ENCODE measurements at places on chromosomes 2 and 18.

DNA sequence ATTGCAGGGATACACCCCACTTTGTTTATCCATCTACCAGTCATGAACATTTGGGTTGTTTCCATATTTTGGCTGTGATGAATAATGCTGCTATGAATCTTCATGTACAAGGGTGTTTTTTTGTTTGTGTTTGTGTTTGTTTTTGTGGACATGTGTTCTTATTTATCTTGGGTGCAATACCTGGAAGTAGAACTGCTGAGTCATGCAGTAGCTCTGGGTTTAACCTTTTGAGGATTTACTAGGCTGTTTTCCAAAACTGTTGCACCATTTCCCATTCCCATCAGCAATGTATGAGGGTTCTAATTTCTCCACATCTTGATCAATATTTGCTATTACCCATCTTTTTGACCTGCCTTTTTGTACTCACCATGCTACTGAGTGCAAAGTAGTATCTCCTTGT, 140.0 kb upstream of the CYP1B1 start:
- no peak for DNase-seq

DNA sequence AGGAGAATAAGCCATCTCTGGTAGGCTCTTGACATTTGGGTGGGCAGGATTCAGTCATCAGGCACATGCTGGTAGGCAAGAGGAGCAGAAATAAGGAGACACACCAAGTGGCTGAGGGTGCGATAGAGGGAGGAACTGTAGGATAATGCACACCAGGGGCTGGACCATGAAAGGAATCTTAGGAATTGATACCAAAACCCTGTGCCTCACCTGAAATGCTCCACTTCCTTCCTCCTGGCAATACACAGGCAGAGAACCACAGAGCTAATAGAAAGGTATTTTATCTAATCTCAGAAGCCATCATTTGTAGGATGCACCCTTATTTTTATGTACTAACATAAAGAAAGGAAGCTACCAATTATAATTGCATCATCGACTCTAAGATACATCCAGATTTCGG, 4.4 kb upstream of the CYP1B1 start:
- DNase-seq, result no peak

- no peak for DNase-seq
Measured at GRCh38 chr2:33777786-33778185, 178.7 kb upstream of the FAM98A start.

DNA sequence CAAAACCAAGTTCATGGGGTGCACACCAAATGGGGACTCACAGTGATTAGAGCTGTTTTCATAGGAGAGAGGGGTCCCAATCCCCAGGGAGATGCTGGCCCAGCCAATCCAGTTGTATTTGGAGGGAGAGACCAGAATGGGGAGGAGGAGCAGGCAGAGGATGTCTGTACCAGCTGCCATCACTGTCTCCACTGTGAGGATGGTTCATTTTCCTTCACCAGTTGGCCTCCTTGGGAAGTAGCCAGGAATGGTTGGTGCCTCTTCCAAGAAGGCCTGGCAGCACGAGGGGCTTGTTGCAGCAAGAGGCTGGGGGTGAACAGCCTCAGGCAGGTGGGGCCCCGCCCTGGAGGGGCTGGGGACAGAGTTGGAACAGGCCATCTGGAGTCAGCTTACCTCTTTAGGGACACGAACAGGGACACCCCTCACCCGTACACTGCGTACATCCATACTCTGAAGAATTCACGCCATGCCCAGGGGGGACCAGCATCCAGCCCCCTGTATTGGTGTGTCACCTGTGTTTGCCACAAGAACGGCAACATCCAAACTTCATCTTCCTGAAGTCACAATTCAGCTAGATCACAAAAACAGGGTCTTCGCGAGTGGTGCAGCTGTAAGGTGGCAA, 161.7 kb upstream of the ZNF236 start:
- DNase-seq, result no peak

DNA sequence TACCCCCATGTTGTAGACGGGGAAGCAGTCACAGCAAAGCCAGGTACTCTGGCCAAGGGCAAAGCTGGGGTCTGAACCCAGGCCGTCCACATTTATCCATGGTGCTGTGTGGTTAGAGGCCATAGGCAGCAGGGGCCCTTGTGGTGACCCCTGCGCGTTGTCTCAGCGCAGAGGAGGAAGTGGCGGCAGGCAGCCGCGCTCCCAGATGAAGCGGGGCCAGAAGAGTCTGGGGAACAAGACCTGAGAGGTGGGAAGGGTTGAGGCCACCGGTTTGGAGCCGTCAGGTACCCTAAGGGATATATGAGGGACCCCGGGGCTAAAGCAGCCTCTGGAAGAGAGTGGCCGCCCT, 770 bp downstream of the ZNF396 start:
- DNase-seq, result peak; percentile 74

GRCh38 chr2:45765007-45765727, 113.7 kb downstream of the PRKCE start:
- DNase-seq, result peak; percentile 75

GRCh38 chr2:150787353-150788093, 300.1 kb upstream of the RND3 start:
- no peak for DNase-seq

GRCh38 chr18:48197819-48198218, 211.4 kb downstream of the ZBTB7C start:
- DNase-seq, result no peak

GRCh38 chr2:168466834-168467565, 10.9 kb downstream of the CERS6 start:
- DNase-seq, result peak; percentile 44

DNA sequence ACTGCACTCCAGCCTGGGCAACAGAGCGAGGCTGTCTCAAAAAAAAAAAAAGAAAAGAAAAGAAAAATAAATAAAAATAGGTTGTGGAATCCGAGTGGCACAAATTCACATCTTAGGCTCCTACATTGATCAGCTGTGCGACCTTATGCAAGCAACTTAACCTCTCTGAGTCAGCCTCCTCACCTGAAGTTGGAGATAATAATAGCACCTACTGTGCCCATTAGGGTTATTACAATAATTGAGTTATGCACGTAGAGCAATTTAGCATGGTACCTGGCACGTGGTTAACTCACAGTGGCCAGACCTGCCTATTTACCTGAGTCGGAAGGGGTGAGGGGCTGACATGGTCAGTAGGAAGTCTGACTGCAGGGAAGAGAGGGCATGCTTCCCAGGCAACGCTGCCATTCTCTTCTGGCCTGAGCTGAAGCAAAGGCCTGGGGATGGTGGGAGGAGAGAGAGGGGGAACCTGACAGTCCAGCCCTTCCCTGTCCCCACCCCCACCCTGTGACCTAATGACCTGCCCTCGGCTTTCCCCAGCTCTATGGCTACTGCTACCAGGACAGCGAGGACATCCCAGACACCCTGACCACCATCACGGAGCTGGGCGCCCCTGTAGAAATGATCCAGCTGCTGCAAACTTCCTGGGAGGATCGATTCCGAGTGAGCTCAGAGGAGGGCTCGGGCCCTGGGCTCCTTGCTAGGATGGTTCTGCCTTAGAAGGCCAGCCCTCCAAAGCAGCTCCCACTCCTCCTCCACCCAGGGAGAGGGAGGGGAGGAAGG, 5.1 kb downstream of the PKDCC start:
- DNase-seq, result peak; percentile 21

DNA sequence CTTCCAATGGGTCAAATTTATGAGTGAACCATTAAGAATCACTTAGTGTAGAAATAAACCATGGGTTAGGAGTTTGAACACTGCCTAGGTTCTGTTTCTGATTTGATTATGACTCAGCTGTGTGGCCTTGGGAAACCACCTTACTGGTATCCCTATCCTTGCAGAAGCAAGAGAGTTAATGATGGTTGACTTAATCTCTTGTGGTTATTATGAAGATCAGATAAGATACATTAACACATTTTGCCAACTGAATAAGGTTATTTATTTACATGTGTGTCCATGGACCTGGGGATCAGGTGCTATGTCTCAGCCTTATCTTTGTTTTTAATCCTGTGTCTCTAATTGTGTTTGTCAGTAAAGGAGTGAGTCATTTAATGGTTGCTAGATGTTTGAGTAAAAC, 5.4 kb upstream of the KCNJ13 start:
- DNase-seq, result peak; percentile 45

GRCh38 chr2:241373446-241373845, 17.4 kb downstream of the FARP2 start:
- DNase-seq, result no peak

GRCh38 chr2:147275943-147276342, 568.9 kb upstream of the ACVR2A start:
- peak; percentile 20 for DNase-seq

GRCh38 chr2:105804266-105804665, 59.6 kb downstream of the NCK2 start:
- no peak for DNase-seq

DNA sequence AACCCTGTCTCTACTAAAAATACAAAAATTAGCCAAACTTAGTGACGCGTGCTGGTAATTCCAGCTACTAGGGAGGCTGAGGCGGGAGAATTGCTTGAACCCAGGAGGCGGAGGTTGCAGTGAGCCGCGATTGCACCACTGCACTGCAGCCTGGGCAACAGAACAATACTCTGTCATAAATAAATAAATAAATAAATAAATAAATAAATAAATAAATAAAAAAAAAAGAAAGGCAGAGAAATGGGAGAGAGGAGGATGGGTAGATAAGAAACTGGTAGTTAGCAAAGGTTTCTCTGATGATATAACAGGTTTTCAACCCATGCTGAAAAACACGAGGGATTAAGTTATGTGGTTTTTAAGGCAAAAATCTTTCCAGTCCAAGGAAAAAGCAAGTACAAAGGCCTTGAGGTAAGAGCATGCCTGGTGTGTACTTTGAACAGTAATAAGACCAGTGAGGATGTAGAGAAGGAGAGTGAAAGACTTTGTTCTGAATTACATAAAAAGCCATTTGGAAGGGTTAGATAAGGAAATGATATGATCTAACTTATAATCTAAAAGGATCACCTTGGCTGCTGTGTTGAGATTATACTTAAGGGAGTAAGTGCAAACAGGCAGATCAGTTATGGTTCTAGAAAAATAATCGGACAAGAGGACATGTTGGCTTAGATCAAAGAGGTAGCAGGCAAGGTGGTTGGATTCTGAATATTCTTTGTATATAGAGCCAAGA, 159.3 kb downstream of the PTH2R start:
- no peak for DNase-seq

DNA sequence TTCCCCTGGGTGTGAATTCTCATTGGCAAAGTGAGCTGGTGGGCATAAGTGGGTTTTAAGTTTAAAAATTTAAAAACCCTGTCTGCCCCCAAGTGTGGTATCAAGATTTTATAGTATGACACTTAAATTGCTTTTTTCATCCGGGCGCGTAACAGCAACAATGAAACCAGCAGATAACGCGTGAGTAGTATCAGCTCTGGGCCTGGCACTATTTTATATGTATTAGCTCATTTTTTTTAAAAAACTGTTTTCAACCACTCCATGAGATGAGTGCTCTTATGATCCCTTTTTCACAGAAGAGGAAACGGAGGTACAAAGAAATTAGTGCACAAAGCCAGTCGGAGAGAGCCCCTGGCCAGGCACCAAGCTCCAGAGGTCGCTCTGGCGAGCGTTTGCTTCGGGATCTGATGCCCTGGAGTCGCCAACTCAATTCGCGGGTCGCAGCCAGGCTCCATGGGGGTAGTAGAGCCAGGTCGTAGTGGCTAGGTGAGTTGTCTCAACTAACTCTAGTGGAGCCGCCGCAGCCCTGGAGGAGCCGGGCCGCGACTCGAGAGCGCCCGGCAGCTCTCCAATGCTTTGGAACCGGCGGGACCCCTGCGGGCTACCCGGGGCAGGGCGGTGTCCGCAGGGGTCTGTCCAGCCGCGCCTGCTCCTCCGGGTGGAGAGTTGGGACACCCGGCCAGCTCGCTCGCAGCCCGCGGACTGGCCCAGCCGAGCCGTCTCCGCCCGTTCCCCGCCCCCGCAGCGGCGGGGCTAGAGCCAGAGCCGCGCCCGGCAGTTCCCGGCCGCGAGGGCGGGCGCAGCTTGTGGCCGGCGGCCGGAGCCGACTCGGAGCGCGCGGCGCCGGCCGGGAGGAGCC, at the start of gene IL1R1:
IL1R1 (plus strand) TSS at position 777 of the 859 bp plus-strand sequence. CDS start 14,979 bp downstream, outside the sequence.
- peak; percentile 71 for DNase-seq

DNA sequence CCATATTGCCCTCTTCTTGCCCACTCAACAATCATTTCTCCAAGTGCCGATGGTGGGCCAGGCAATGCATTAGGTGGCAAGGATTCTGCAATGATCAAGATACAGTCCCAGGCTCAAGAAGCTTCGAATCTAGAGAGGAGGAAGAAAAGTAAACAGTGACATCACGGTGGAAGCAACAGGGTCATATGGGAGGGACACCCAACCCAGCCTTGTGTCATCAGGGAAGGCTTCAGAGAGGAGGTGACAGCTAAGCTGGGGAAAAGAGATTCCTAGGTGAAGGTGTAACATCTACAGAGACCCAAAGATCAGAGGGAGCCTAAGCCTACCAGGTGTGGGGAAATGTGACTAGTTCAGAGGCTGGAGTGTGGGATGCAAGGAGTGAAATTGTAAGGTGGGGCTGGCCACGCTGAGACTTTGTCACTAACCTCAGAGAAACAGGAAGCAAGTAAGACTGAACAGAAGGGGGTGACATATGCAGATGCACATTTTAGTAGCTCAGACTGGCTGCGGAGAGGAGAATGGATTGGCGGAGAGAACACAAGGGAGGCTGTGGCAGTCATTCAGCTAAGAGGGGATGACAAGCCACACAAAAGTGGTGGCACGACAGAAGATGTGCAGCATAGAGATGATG, 104.9 kb downstream of the ANKRD44 start:
- no peak for DNase-seq

GRCh38 chr2:117293012-117293411, 521.5 kb upstream of the DDX18 start:
- no peak for DNase-seq

- no peak for DNase-seq
Measured at GRCh38 chr2:168910330-168910729, 9.2 kb downstream of the G6PC2 start.

DNA sequence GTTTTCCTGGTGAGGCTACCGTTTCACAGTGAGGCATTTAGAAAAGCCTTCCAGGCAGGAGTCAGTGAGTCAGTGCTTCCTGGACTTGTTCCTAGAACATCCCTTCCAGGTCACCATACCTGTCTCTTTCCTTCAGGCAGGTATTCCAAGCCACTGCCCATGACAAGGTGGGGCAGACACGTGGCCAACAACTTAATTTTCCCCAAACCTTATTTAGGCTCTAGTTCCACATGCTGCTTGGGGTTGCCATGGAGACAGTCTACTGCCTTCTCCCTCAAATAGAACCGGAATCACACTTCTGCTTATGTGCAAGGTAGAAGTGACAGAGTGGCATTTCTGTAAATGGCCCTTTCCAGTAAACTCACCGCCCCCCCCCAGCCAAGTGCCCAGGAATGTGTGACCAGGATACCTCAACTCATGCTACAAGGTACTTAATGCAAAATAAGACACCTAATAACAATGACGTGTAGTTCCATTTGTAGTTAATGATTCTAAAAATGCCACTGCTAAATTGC, 258.3 kb downstream of the PRKCE start:
- DNase-seq, result peak; percentile 15

- no peak for DNase-seq
Measured at GRCh38 chr2:41618754-41619153, 429.1 kb upstream of the PKDCC start.

- DNase-seq, result peak; percentile 77
Measured at GRCh38 chr2:202032846-202033316, 774 bp upstream of the FZD7 start.

Data from NB4 (cell line).